Right cardiac atrium (tissue), 5 donors: ENCODE measurements at places on chromosomes 7 and 10.

GRCh38 chr10:121592155-121592890, 5.9 kb downstream of the FGFR2 start:
- no peak for DNase-seq

- no peak for DNase-seq
These were observed 611.9 kb downstream of the PTPRN2 start for GRCh38 chr7:157975401-157976372.

GRCh38 chr10:5590816-5591215, 66.1 kb downstream of the CALML3 start:
- no peak for DNase-seq

DNA sequence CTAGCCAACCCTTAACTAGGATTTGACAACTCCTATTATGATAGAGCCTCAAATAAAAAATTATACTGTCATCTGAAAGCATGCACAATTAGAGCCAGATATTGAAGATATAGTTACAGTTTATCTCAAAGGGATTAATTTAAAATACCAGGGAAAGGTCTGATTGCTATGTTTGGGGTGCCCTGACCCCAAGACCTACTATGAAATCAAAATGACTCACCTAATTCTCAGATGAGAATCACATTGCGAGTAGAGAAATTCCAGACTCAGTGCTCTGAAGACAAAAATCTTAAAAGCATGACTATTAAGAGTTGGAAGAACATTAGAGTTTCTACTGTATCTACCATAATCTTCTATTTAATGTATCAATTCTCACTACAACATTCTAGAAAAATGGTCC, 297.1 kb downstream of the AHR start:
- no peak for DNase-seq

- DNase-seq: peak; percentile 57
These were observed 386 bp downstream of the ABHD11 start for GRCh38 chr7:73738220-73738611.

GRCh38 chr7:64945503-64946175, 42.6 kb downstream of the ZNF273 start:
- no peak for DNase-seq

GRCh38 chr7:11648980-11649379, 183.0 kb downstream of the THSD7A start:
- no peak for DNase-seq

DNA sequence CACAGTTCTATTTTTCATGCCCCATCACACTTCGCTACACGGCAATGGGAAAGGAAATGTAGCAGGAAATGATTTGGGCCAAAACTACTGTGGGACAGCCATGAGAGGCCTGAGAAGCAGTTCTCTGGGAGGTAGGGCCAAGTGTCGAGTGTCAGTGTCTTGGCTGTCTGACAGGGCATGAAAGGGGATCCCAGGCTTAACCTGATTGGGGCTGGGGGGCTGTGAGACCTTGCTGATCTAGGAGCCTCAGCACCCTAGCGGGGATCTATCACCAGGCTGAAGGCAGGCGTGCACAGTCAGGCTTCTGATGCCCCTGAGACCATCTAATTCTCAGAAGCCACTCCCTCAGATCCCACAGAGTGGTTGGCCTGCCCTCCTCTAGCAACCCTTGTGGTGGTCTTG, 58.2 kb upstream of the SLC25A13 start:
- no peak for DNase-seq

GRCh38 chr10:3606309-3606708, 178.7 kb downstream of the KLF6 start:
- no peak for DNase-seq

DNA sequence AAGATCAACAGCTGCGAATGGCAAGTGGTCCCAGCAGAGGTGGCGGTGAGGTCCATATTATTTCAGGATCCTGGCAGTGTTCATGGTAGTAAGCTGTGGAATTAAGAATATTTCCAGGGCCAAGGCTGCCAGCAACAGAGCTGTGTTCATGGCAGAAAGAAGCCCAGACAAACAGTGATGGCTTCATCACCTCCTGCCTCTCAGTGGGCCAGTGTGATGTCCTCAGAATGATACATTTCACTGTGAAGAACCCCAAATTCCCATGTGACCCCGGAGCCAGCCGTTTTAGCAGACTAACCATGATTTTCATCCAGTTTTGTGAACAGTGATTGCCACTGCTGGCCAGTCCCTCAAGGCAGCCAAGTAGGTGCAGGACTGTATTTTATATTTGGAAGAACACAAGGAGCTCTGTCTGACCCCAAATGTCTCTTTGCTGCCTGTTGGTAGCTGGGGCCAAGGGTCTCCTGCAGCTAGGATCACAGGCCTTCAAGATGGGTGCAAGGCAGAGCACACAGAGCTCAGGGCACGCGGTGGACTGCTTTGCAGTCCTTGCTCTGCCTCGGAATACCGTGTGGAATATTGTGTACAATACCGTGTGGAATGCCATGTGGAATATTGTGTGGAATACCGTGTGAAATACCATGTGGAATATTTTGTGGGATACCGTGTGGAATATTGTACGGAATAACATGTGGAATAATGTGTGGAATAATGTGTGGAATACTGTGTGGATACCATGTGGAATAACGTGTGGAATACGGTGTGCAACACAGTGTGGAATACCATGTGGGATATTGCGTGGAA, 132.3 kb upstream of the CHST15 start:
- no peak for DNase-seq

GRCh38 chr10:100744987-100745881, at the start of gene PAX2:
Gene PAX2, plus strand, starts transcription at chr10:100745582. Its CDS starts 679 bp downstream, at chr10:100746261.
- no peak for DNase-seq

DNA sequence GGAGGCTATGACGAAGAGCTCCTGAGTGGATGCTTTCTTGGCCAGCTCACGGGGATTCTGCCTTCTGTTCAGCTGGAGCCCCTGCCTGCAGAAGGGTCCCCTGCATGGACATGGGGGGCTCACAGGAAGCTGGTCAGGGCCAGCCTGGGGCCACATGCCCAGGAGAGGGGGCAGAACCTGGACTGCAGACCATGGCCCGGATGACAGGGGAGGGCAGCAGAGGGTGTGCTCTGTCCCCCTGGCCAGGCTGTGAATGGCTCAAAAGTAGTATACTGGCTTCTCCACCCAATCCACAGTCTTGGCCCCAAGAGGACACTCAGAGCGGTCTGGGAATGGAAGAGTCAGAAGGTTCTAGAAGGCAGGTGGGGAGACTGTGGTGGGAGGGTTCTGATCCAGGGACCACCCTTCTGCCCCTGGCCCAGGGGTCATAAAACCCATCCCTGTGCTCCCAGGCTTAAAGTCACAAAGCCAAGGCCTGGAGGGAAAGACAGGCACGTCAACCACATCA, 40.3 kb downstream of the PPIF start:
- DNase-seq: no peak

DNA sequence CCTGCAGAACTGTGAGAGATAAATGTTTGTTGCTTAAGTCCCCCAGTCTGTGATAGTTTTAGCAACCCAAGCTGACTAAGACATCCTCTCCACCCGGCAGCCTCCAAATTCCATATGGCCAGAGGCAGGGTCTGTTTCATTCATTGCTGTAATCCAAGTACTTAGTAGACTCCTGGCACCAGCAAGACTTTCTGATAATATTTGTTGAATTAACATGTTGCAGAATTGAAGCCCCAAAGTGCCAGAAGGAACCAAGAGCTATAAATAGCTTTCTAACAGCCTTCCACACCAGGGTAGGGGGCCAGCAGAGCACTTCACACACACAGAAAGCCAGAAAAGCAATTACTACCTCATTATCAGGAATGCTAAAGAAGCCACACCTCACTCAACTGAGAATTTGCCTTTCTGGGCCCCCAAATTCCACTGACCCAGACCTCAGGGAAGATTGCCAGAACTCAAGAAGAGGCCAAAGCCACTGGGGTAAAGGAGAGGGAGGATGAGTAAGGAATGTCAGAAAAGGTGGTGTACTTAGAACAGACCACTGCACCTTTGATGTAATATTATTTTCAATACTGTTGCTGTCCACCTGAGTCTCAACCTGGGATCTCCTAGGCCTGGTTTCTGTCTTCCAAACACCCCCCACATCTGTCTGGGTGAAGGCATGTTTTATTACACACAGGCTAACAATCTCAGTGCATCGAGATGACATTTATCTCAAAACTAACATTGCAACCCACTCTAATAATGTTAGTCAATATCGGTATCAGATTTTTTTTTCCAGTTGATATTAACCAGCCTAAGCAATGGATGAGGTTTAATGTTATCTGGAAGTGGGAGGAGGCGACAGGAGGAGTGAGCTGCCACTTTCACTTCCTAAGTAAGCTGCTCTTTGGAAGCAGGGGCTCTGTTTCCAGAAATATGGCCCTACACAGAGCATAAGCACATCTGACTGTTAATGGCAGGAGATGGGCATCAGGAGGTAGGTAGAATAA, 5.5 kb downstream of the NOD1 start:
- no peak for DNase-seq

DNA sequence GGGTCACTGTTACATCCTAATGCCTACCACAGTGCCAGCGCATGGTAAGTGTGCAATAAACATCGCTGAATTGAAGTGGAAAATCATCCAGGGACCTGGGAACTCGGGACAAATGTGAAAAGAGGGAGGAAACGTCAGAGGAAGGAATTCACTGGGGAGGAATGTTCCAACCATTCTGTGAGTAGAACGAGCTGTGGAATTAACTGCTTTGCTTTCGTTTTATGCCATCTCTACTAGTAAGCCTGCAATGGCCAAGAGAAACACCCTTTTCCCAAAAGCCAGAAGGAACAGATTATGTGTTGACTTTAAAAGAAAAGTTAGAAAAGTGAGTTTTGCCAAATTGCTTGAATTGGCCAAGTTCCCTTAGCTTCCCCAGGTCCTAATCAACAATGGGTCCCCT, 1044.9 kb downstream of the TYW1 start:
- DNase-seq: no peak

DNA sequence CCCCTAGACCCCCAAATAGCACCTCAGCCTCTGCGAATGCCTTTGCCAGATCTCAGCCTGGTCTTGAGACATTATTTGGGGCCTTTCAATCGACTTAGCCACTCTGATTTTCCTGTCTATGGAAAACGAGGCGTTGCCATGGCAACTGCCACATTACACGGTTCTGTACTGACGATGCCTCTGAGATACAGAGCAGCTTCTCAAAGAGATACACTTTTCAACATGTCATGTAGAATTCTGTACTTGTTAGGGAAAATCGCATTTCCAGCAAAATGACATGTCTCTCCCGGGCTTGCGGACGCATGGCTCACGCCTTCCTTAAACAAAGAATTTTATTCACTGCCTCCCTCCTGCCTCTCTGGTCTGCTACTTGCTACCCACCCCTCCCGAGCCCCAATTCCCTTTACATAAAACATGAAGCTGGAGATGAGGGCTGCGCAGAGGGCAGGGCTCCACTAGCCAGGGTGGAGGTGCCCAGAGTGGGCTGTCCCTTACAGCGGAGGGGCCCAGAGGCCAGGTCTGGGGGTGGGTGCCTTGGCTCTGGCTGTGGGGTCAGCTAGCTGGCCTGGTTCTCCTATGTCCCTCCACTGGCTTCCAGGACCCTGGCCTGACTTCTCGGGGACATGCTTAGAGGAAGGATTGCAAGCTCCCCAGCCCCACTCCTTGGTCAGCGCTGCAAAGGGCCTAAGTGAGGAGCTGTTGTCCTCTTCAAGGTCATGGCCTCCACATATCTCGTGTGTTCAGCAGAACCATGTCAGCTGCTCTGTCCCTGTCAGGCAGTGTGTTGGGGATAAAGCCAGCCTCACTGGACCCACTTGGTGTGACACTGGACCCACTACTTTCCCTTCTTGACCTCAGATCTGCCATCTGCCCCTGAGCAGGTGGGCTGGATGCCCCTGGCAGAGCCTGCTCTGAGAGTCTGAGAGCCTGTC, 342.5 kb downstream of the RPS24 start:
- no peak for DNase-seq

DNA sequence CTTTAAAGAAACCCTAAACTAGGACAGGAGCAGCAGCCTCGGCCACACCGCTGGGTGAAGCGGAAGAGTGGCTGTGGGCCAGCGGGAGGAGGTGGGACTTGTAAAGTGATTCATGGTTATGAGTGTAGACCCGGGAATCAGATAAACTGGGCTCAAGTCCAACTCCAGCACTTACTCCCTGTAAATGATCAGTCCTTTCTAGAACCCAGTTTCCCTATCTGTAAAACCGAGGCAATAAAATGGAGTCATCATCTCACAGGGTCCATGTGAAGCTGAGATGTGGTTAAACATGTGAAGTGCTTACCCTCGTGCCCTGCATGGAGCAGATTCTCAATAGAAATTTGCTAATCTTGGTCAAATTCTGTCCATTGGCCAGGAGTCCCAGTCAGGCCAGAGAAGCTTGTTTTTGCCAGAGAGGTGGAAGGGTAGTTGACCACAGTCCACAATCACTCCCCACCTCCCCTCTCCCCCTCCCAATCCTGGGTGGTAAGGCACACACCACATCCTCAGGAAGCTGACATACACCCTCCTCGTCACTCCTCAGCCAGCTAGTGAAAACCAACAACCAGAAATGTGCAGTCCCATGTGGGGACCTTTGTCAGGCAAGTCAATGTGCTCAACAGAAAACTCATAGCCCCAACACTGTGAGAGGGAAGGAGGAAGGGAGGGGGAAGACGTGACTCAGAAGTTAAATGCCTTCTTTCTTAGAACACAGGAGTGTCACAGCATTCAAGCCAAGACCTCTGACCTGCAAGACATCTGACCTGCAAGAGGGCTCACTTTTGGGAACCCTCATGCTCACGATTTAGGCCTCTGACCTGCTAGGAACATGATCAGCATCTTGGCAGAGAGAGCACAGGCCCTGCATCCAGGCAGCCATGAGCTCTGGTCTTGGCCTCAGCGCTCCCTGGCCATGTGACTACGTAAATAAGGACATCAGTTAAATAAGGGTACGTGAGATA, 145.1 kb downstream of the PLXNA4 start:
- peak; percentile 81 for DNase-seq

GRCh38 chr7:103718482-103719061, 270.9 kb downstream of the RELN start:
- DNase-seq: no peak

DNA sequence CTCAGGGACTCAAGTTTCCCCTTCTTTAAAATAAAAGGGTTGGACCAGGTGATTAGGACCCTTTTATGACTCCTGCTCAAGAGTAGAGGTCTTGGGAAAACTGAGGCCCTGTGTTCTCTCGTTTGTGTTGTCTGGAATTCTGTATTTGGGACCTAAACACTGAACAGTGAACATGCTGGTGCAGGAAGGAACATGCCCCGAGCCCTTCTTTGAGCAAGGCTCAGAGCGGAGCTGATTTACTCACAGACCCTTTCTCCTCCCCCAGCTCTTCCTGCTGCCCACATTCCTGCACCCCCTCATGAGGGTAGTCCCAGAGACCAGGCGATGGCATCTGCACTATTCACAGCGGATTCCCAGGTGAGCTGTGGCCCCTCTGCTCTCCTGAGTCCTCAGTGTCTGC, 14.2 kb downstream of the ZKSCAN1 start:
- no peak for DNase-seq
